ENCODE measurements at places on chromosomes 11 and 22. TPM values are rescaled to one million over a fixed set of nuclear protein-coding genes. Genes with fewer than 3 reads are reported as not detected.

The DMC1 gene
- total RNA-seq = 1.4 TPM

The ALX4 gene
- total RNA-seq = not detected

The BLID gene
- 0.68 TPM for total RNA-seq

The ANO1 gene
- 14.2 TPM for total RNA-seq

The APOL5 gene
- not detected for total RNA-seq

The DAGLA gene
- 5.0 TPM for total RNA-seq

The CCDC87 gene
- 0.18 TPM for total RNA-seq

The CRYBB3 gene
- total RNA-seq = not detected

The PRG3 gene
- total RNA-seq = not detected

DNA sequence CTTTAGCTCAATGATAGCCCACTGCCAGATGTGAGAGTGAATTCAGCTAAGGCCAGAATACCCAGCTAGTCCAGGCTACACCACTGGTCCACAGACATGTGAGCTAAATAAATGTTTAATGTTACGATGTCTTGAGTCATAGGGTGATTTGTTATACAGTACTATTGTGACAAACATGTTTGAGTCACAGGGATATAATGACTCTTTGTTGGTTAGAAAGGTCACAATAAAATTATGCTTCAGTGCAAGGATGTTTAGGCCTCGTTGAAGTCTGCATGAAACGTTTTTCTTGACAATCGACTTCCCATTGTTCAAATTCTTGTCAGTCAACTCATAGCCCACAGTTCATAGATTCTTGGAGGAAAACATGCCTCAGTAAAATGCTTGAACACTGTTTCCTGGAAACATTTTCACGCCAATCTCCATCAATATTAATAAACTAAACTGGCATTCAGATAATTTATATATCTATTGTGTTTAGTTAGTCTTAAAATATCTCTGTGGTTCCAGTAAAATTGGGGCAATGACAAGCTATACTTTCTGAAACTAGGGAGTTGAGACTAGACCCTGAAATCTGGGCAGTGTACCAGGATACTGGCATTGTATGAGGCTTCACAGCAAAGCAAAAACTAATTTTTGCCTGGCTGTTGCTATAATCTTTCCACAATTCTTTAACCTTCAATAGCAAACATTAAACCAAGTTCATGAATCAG lies 650.8 kb upstream of the KIRREL3 start:
- no peak for DNase-seq

GRCh38 chr22:41367039-41367679 lies 14.6 kb upstream of the TEF start:
- peak; percentile 97 for DNase-seq

- DNase-seq = no peak
These were observed 5.4 kb upstream of the OR52L1 start for GRCh38 chr11:5992150-5992549.

- peak; percentile 83 for DNase-seq
These were observed 52.5 kb downstream of the TPCN2 start for GRCh38 chr11:69101115-69101791.

DNA sequence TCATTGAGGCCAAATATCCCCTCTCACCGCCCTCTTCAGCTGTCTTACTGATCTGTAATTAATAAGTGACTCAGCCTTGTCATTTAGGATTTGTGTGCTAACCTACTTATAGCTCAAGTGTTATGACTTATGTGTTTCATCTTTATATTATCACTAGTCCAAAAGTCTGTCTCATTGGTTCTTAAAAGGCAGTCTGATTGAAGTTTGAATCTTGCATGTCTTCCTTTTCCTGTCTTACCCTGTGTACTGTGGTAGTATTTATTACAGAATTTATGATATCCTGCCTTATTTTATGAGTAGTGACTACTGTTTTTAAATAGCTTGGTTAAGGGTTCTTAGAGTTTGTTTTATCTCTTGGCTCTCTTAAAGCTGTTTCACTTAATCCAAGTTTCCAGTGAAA lies 6.3 kb downstream of the DEPDC7 start:
- DNase-seq = no peak

GRCh38 chr11:24593332-24593731 lies 96.5 kb downstream of the LUZP2 start:
- no peak for DNase-seq

- no peak for DNase-seq
These were observed 50.4 kb upstream of the C11orf87 start for GRCh38 chr11:109371444-109372176.

DNA sequence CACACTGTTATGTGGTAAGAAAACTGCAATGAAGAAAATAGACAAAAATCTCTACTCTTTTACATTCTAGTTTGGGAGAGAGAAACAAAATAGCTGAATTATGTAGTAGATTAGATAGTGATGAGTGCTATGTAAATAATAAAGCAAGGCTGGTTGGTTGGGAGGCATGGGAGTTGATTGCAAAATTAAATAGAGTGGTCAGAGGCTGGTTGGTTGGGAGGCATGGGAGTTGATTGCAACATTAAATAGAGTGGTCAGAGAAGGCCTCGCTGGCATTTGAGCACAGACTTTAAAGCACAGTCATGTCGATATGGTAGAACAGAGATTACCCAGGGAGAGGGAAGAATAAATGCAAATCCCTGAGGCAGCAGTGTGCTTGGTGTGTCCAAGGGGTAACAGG lies 22.4 kb downstream of the SIK2 start:
- no peak for DNase-seq
